ENCODE measurements at places on chromosomes 1 and 21.

DNA sequence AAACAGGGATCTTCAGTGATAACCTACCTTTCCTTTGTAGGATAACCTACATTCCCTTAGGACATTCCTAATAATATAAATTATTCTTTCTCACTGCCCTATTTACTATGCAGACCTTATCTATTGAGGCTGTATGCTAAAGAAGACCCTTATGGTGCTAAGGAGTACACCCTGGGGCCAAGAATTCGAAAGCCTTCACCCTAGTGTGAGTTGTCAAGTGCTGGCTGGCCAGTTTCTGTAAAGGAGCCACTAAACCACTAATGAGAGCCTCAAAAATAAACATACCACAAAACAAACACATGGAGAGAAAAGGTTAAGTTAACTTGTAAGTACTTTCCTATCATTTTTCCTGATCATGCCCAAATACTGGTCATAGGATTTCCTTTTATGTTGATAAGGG lies 315.0 kb upstream of the CAMK1G start:
- H3K4me1 ChIP-seq: no peaks in the 10 kb centered on the region
- H3K4me3 ChIP-seq: no peak overlapping the region
- no peaks in the 10 kb centered on the region for H3K36me3 ChIP-seq
- no peak for DNase-seq
- H3K27me3 ChIP-seq: peaks cover 6% of the 10 kb centered on the region

DNA sequence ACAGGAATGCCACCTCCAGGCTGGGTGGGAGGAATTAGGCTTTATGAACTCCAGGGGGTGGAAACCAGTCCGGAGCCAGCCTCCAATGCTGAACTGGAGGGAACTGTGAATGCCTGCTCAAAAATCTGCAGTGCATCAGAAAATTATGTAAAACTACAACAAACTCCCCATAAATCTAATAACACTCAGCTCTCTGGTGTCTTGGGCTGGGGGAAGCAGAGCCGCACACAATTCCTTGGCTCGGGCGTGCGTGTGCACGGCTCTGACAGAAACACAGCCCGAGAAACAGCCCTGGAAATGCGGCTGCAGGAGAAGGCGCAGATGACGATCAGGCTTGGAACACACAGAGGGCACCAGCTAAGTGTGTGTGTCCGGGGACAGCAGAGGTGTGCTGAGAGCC lies 127.6 kb upstream of the VAMP3 start:
- no peak for DNase-seq
- no peaks in the 10 kb centered on the region for H3K4me1 ChIP-seq
- H3K4me3 ChIP-seq: no peak overlapping the region
- no peaks in the 10 kb centered on the region for H3K27me3 ChIP-seq
- no peak overlapping the region for H3K27ac ChIP-seq

GRCh38 chr1:83961571-83962295 lies 37.2 kb downstream of the TTLL7 start:
- H3K27me3 ChIP-seq: peaks cover 3% of the 10 kb centered on the region
- no peaks in the 10 kb centered on the region for H3K36me3 ChIP-seq
- no peak overlapping the region for H3K4me3 ChIP-seq
- no peaks in the 10 kb centered on the region for H3K4me1 ChIP-seq

DNA sequence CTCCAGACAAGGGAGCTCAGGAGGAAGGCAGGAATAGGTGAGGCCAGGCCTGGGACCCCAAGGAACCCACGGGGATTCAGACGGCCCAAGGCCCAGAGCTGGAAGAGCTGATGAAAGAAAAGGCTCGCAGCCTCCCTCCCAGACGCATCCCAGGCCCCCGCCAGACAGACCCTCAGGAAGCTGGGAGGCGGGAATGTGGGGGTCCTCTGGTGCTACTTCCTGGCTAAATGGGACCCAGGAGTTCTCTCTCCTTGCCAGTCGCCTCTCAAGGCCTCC lies 430 bp downstream of the FBXO2 start:
- DNase-seq: no peak
- H3K27ac ChIP-seq: no peak overlapping the region
- H3K4me3 ChIP-seq: no peak overlapping the region
- peaks cover 9% of the 10 kb centered on the region for H3K4me1 ChIP-seq
- no peaks in the 10 kb centered on the region for H3K36me3 ChIP-seq
- no peaks in the 10 kb centered on the region for H3K27me3 ChIP-seq

DNA sequence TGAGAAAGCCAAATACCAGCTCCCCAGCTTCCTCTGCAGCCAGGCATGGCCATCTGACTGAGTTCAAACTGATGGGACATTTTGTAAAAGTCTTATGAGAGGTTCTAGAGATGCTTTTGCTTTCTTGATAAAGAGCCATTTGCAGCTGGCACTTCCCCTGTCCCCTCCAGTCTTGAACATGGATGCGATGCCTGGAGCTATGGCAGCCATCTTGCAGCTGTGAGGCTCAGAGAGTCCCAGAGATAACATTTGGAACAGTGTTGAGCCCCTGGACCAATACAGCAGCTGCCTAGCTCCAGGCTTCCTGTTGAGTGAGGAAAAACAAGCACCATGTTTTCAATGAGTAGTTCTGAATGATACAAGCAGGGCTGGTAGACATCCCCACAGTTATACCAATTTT lies 13.8 kb downstream of the CDCP2 start:
- H3K27me3 ChIP-seq: no peaks in the 10 kb centered on the region
- no peak overlapping the region for H3K4me3 ChIP-seq
- no peak overlapping the region for H3K27ac ChIP-seq
- H3K36me3 ChIP-seq: no peaks in the 10 kb centered on the region
- DNase-seq: no peak
- no peaks in the 10 kb centered on the region for H3K4me1 ChIP-seq
